Chondrocyte (in vitro differentiated cells): ENCODE measurements at places on chromosomes 11 and 22. TPM values are rescaled to one million over a fixed set of nuclear protein-coding genes. Genes with fewer than 3 reads are reported as not detected.

DNA sequence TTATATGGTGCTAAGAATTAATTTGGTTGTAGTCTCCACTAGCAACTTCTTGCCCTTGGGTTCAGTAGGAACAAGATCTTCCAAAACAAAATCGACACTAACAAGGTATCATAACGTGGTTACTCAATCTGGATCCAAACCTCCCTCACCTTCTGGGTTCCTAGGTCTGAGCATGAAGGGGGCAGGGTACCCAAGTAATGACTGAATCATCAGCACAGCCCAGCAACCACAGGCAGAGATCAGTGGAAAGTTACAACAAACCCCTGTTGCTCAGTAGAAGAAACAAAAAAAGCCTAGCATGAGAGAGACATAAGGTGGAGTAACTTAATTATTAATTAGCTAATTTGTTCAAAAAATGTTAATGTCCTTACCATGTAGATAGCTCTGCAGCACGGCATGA lies 221.4 kb downstream of the BLID start:
- peaks cover 60% of the 10 kb centered on the region for H3K4me1 ChIP-seq
- H3K4me3 ChIP-seq: no peak overlapping the region
- no peak overlapping the region for H3K27ac ChIP-seq
- no peaks in the 10 kb centered on the region for H3K36me3 ChIP-seq
- H3K27me3 ChIP-seq: no peaks in the 10 kb centered on the region
- no peak for DNase-seq

GRCh38 chr22:28883657-28883916 lies 215 bp downstream of the ZNRF3 start:
- no peaks in the 10 kb centered on the region for H3K27me3 ChIP-seq
- H3K4me1 ChIP-seq: peaks cover 19% of the 10 kb centered on the region
- no peaks in the 10 kb centered on the region for H3K36me3 ChIP-seq
- DNase-seq: peak; percentile 63

- DNase-seq: no peak
- H3K4me3 ChIP-seq: no peak overlapping the region
- peaks cover 21% of the 10 kb centered on the region for H3K36me3 ChIP-seq
These were observed 46.4 kb downstream of the MORC2 start for GRCh38 chr22:30922151-30922611.

The BTBD18 gene
- total RNA-seq: not detected in 3 replicates

- no peak for DNase-seq
- no peaks in the 10 kb centered on the region for H3K27me3 ChIP-seq
These were observed 45.0 kb upstream of the MYH9 start for GRCh38 chr22:36432592-36433317.

DNA sequence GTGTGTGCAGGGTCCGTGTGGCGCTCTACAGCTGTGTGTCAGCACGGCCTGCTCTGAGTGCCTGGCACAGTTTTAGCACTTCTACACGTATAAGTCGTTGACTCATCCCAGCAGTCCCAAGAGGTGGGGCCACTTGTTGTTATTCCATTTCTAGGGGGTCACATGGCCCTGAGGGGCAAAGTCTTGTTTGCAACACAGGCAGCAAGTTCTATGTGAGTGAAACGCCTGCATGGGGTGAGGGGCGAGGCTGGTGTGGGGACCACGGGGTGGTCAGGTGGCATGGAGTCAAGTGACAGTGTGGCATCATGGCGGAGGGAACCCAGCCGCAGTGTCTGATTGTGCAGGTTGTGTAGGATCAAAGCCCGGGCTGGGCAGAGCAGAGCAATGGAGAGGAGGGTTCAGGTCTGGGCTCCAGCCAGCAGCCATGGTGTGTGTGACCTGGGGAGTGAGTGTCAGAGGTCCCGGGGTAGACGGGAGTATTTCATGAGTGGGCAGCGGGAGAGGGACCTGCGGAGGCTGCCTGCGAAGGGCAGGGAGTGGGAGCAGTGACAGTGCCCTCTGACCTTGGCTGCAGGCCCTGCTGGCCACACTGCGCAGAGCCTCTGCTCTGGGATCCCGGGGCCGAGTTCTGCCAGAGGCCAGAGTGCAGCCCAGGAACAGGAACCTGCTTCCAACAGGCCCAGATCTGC lies 27.9 kb downstream of the SHANK3 start:
- peaks cover 8% of the 10 kb centered on the region for H3K4me1 ChIP-seq
- no peaks in the 10 kb centered on the region for H3K27me3 ChIP-seq
- peak; percentile 86 for DNase-seq
- H3K36me3 ChIP-seq: peaks cover 2% of the 10 kb centered on the region
- no peak overlapping the region for H3K27ac ChIP-seq

DNA sequence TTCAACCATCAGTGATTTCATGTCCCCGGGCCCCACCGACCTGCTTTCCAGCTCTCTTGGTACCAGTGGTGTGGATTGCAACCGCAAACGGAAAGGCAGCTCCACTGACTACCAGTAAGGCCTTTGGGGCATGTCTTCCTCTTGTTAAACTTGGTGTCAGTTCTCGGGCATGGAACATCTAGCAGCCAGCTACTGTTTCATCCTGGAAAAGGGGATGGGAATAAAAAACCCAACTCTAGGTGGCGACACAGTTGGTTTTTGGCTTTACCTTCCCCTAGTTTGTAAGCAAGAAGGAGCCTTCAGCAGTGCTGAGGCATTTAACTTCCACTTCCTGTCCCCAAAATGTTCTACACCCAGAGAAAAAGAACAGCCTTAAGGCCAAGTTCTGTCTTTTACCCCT lies 76.7 kb downstream of the BMAL1 start:
- no peak overlapping the region for H3K4me3 ChIP-seq
- H3K27me3 ChIP-seq: no peaks in the 10 kb centered on the region
- no peak for DNase-seq
- peaks cover 11% of the 10 kb centered on the region for H3K36me3 ChIP-seq
- no peak overlapping the region for H3K27ac ChIP-seq
- H3K4me1 ChIP-seq: peaks cover 12% of the 10 kb centered on the region

GRCh38 chr11:19079643-19080440 lies 19.3 kb upstream of the MRGPRX2 start:
- no peak overlapping the region for H3K27ac ChIP-seq
- no peak overlapping the region for H3K4me3 ChIP-seq
- H3K4me1 ChIP-seq: no peaks in the 10 kb centered on the region
- DNase-seq: no peak

The AP1B1 gene
- 42.0 to 55.6 TPM (median 45.7 TPM) in 3 replicates for total RNA-seq

- DNase-seq: no peak
- peak overlapping the region; percentile 94 for H3K27ac ChIP-seq
- peaks cover 83% of the 10 kb centered on the region for H3K4me1 ChIP-seq
- H3K27me3 ChIP-seq: no peaks in the 10 kb centered on the region
These were observed 4.8 kb downstream of the ARHGEF17 start for GRCh38 chr11:73312851-73313327.

- DNase-seq: no peak
- no peak overlapping the region for H3K4me3 ChIP-seq
- no peaks in the 10 kb centered on the region for H3K4me1 ChIP-seq
- H3K36me3 ChIP-seq: no peaks in the 10 kb centered on the region
- no peak overlapping the region for H3K27ac ChIP-seq
These were observed 21.6 kb upstream of the TMA7B start for GRCh38 chr22:39938509-39939111.

The MS4A3 gene
- total RNA-seq: not detected in 3 replicates

DNA sequence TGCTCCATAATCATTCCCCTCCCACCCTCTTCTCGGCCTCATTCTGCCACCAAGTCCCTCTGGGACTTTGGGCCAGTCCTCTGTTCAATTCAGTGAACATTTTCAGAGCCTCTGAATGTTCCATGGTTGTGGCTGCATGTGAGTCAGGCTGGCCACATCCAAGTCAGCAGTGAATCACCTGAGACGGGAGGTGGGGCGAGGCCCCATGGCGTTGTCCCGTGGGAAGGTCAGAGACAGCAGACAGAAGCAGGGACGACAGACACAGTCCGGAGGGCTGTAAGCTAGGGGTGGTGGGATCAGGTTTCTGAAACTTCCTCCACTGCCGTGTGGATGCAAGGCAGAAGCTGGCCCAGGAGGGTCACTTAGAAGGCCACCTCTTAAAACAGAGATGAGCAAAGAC lies 324.8 kb downstream of the MN1 start:
- no peaks in the 10 kb centered on the region for H3K27me3 ChIP-seq
- H3K27ac ChIP-seq: peak overlapping the region; percentile 85
- DNase-seq: no peak
- peaks cover 38% of the 10 kb centered on the region for H3K4me1 ChIP-seq
- H3K4me3 ChIP-seq: no peak overlapping the region

The E2F8 gene
- total RNA-seq: 0.60 to 1.4 TPM (median 0.64 TPM) in 3 replicates

DNA sequence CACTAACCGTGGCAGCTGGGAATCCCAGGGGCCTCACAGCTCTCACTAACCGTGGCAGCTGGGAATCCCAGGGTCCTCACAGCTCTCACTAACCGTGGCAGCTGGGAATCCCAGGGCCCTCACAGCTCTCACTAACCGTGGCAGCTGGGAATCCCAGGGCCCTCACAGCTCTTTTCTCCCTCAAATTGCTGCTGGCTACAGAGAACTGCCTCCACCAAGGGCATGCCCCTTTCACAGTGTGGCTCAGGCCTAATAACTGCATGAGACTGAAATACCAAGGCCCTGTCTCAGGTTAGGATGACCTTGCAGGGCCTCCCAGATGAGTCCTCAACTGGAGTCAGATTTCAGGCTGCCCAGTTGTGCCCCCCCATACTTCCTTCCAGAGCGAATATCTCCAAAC lies 35.1 kb upstream of the GGTLC2 start:
- DNase-seq: no peak
- no peak overlapping the region for H3K27ac ChIP-seq
- no peaks in the 10 kb centered on the region for H3K4me1 ChIP-seq

DNA sequence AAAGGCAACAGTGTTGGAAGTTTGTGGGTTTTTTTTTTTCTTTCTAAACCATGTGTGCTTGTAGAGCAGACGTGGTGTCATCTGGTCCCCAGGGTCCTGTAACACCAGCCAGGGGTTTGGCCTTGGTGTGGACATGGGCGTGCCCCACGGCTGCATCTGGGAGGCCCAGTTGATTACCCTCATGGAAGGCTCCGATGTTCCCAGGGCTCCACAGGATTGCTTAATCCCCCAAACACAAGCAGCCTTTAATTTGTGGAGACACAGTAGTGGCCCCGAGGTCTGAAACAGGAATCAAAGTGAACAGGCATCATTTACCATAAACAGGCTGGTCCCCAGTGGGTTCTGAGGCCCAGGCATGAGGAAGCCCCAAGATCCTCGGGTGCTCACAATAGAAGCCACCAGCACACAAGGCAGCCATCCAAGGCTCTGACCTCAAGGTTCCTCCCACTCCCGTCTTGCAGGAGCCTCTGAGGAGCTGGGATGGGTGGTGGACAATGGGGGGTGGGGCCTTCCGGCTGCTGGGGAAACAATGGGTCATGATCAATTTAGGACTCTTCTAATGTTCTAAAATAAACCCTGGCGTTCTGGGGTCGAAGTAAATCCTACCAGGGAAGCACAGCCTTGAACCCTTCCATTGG lies 115.0 kb upstream of the CD82 start:
- H3K27me3 ChIP-seq: peaks cover 12% of the 10 kb centered on the region
- no peak overlapping the region for H3K27ac ChIP-seq
- H3K4me3 ChIP-seq: no peak overlapping the region
- no peaks in the 10 kb centered on the region for H3K4me1 ChIP-seq

The MS4A10 gene
- not detected in 3 replicates for total RNA-seq
